ENCODE measurements at places on chromosomes 16 and 17. TPM values are rescaled to one million over a fixed set of nuclear protein-coding genes. Genes with fewer than 3 reads are reported as not detected.

Gene ACSF2
- 10.5 TPM for total RNA-seq

Gene KRTAP4-9
- not detected for total RNA-seq

Gene DHX58
- total RNA-seq = 4.2 TPM

Gene KRT33A
- not detected for total RNA-seq

Gene CD300E
- total RNA-seq = not detected
